ENCODE measurements at places on chromosomes 4 and X. TPM values are rescaled to one million over a fixed set of nuclear protein-coding genes. Genes with fewer than 3 reads are reported as not detected.

GRCh38 chr4:98230961-98231360, 30.2 kb upstream of the RAP1GDS1 start:
- DNase-seq, result no peak

GRCh38 chr4:766152-766515, 59.8 kb downstream of the CPLX1 start:
- DNase-seq, result no peak

GRCh38 chr4:88219099-88219498, 60.7 kb upstream of the ABCG2 start:
- DNase-seq, result peak; percentile 77

The VEGFC gene
- 8.7 TPM for total RNA-seq

DNA sequence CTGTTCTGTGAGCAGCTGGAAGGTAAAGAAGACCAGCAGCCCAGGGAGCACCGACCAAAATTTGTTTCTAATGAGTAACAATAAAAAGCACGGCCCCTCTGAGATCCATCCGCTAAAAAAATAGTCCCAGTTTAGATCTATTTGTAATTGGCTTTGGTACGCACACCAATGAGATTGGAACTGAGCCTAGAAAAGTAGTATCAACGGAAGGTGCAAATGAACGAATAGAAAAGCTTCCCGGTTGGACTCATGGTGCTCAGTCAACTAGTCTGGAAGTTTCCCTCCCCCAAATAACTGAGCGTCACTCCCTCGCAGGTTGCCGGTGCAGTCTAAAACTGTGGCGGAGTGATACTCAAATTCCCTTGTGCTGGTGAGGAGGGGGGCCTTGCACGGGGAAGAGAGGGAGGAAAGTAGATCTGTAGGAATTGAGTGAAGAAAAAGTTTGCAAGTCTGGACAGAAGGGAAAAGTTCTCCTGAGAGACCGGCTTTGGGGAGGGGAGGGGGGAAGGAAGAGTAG, at the start of gene COL4A5:
TSS of gene COL4A5 (plus strand) at position 413 of the 517 bp plus-strand sequence. CDS start 288 bp downstream, outside the sequence.
- DNase-seq, result peak; percentile 84

The SYP gene
- total RNA-seq, result 1.1 TPM

- no peak for DNase-seq
These were observed 15.8 kb downstream of the DCHS2 start for GRCh38 chr4:154475820-154476219.

GRCh38 chr4:683982-684622, 4.8 kb downstream of the SLC49A3 start:
- DNase-seq, result peak; percentile 88

GRCh38 chr4:83651846-83652245, 115.9 kb downstream of the GPAT3 start:
- no peak for DNase-seq

The OCIAD1 gene
- 137 TPM for total RNA-seq
